ENCODE measurements at places on chromosomes 6 and 20.

DNA sequence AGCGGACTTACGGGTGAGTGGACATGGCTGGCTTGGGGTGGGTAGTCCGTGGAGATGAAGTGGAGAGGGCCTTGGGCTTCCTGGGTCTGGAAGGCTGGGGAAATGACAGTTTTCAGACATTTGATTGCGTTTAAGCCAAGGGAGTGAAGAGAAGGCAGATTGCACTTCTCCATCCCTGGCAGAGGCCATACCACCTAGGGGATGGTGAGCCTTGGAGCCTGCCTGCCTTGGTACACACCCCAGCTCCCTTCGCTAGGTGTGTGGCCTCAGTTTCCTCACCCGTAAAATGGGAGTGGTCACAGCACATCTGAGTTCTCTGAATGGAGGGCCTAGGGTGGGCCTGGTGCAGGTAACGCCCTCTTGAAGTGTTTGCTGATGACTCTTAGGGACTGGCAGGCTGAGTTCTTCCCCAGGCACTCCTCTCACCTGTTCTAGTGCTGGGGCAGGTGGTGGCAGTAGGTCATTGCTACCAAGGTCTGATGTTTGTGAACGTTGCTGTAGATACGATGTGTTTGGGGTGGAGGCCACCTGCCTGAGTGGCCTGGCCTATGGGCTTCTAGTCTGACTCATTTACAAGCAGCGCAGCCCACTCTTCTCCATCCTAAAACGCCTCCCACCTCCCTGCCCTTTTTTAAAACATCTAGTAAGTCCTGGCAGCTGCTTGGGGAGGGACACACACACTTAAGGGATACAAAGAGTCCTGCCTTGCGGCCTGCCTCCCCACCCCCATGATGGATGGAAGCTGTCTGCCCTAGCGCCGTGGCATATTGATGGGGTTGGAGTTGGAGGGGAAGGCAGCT lies 2.3 kb downstream of the RBM38 start:
- no peak for DNase-seq

DNA sequence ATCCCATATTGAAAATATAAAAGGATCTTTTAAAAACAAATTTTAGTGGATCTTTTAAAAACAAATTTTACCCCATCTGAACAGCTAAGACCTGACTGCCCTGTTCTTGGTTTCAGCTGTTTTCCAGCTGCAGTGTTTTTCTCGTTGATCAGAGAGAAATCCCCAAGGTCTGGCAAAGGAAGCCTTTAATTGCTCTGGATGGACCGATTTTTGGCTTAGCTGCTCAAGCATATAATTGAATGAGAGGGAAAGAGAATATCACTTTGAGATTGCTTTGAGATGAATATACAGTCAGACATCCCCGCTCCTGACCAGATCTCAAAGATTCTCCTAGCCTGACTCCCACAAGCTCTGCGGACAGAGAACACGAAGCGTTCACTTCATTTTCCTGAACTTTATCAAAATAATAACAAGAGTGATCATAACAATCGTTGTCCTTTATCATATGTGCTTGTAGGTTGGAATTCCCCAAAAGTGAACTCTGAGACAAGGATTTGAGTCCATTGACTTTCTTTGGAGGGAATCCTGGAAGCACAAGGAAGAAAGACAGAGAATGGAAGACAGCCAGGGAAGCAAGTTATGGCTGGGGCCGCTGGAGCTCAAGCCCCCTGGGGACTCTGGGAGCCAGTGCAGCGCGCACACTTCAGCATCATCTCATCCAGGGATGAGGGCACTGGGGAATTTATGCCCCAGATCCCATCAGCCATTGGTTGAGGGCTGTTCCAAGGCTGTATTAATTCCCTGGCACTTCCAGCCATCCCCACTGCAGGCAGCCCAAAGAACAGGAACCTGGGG lies 101.3 kb downstream of the SNX5 start:
- no peak for DNase-seq

DNA sequence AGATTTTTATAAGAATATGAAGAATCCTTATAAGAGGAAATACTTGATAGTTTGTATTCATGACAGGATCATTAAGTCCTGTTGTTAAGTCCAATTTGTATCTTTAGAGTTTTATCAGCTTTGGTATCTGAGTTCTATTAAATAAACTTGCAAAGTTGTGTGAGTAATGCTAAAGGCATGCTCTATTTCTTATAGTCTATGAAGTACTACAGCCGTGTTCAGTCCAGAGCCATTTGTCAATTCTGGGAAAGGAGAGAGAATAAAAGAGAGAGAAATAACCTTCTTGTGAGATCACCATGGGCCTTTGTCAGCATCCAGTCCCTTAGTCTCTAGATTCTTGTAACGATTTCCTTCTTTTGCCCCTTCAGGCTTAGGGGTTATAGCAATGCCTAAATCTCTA lies 181.2 kb upstream of the POU3F2 start:
- no peak for DNase-seq

- peak; percentile 93 for DNase-seq
These were observed 3.5 kb downstream of the FOXO3 start for GRCh38 chr6:108564178-108564577.

- DNase-seq: no peak
These were observed 29.6 kb downstream of the ZC3H12D start for GRCh38 chr6:149455031-149455732.

DNA sequence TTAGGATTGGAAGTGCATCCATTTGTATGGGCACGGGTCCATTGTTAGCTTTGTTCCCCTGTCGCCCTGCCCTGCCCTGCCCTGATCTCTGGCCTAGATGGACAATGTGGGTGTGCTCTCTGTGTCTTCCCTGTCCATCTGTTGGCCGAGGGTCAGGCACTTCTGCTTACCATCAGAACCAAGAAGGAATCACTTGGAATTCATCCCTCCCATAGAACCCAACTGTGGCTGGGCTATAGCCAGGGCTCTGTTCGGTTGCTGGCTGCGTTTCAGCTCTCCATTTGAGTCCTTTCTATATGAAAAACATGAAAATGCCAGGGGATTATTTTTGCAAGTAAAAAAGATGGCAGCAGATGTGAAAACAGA lies 26.6 kb upstream of the TULP4 start:
- DNase-seq: no peak

GRCh38 chr6:6685249-6686040 lies 96.9 kb downstream of the LY86 start:
- DNase-seq: no peak

DNA sequence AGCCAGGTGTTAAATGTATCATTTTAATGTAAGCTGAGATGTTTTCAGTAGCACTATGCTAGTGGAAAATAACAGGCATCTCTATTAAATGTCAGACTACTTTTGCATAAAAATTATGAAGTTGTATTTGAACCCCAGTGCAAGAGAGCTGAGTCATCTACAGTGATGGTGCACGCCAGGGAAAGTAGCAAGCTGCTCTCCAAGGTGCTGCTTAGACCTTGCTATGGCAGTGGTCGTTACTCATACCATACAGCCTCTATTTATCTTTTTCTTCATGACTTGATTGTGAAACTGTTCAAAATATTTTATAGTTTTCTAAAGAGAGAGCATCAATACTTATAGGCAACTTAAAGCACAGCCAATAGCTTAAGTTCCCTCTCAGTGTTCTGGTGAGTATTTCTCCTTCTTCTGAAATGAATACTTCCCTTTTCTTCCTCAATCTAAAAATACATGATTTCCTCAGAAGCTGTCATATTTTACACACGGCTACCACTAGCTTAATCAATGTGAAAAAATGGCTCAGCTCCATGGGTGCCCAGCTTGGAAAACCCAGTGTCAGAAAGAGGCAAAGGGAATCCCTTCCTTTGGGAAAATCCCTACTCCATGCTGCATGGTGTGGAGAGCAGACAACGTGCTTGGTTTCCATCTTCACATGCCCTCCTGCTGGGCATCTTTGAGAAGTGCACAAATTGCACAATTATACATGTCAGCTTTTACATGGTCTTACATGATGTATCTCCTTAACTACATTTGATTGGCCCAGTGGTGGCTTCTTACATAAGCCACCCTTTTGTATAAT lies 105.6 kb downstream of the ELOVL4 start:
- DNase-seq: no peak

- DNase-seq: no peak
These were observed 136.4 kb downstream of the GPR63 start for GRCh38 chr6:96700915-96701314.

DNA sequence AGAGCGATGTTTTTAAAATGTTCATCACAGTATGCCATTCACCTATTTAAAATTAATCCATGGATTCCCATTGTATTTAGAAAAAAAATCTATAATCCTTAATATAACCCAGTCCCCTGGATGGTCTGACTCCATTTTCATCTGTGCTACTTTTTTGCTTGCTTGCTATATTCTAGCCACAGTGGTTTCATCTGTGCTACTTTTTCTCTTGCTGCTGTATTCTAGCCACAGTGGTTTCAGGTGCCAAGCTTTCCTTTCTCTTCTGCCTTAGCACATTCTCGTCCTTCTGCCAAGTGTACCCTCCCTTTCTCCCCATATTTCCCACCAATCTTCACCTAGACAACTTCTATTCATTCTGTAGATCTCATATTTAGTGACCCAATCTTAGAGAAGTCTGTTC lies 33.3 kb upstream of the SOX4 start:
- DNase-seq: no peak

DNA sequence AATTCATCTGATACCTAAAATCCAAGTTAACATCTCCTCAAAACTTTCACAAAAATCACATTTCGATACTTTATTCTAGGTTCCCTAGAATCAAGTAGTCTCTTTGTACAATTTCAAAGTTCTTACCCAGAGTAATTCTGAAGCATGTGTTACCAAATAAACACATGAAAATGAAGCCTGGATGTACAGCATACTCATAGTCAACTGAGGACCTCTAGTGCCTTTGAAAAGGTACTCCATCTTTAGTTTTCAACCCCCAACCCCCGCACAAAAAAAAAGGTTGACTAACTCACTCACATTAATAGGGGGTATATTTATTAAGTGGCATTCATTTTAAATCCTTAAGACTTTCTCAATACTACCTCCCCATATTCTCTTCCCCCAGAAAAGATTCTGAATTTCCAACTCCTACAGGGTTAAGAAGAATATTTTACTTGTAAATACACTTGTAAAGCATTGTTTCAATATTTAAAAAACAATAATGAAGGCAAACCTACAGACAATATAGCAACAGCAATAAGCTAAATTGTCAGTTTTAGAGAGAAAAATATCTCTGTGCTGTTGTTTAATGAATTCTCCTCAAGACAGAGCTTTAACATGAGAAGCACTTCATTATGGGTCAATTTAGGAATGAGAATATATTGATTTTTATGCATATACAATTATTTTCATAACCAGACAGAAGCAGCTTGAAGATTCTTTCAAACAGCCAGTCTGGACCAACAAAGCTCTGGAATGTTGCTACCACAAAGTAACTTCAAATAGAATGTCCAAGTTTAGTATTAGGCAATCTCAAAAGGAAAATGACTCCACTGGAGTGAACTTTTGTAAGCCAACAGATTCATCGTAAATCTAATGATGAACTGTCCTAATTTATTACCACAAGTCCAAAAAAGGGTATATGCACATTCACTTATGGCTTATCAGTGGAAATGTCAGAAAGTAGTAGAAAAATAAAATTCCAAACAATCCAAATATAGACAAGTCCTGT lies 3.3 kb downstream of the PLN start:
- DNase-seq: peak; percentile 47

GRCh38 chr6:111832833-111833418 lies 40.3 kb downstream of the FYN start:
- no peak for DNase-seq

DNA sequence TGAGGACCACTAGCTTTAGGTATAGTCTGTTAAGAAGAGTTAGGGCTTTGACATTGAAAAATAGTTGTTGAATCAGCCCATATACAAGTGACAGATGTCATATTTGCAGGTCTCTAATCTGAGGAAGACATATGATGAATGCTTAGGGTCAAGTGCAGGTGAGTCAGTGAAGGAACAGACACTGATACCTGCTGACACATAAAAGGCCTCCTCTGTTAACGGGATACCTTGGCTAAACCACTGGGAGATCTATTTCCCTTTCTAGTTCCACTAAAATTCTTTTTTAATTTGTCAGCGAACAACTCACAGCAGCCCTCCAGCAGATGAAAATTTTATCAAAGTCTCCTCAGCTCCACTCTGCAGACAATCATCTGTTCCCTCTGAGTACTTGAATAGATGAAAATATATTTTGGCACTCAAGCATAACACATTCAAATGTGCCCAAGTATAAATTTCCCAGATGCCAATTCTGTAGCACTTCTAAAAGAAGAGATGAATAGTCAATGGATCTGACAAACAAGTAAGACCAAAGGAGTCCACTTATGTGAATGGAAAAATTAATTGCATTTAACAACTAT lies 154.0 kb downstream of the KIF16B start:
- DNase-seq: no peak

- DNase-seq: no peak
These were observed 304.9 kb upstream of the PRDM1 start for GRCh38 chr6:105781248-105781647.

- no peak for DNase-seq
These were observed 79.0 kb upstream of the ZNF217 start for GRCh38 chr20:53672484-53673129.

DNA sequence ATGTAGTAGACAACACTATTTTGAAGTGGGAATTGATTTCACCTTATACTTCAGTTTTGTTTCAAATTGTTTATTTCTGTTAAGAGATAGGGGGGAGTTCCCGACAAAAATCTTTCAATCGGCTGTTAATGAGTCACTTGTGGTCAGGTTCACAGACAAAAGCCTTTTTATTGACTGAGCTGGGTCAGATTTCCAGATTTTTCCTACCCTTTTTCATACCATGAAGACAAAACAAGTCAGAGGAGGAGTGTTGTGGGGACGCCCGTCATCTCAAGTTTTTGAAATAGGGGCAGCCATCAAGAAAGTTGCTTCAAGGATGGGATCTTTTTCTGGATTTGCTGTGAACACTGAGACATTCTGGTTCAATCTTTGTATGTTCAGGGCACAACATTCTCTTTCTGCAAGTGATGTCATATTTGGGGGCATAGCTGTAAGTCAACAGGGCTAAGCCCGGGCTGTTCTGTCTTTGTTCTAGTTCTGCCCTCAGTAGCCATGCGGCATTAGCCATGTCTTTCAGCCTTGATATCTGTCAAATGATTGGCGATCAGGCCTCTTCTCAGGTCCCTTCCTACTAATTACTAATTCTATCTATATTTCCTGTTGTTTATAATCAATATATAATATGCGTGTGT lies 496.0 kb upstream of the MARCKS start:
- peak; percentile 89 for DNase-seq

DNA sequence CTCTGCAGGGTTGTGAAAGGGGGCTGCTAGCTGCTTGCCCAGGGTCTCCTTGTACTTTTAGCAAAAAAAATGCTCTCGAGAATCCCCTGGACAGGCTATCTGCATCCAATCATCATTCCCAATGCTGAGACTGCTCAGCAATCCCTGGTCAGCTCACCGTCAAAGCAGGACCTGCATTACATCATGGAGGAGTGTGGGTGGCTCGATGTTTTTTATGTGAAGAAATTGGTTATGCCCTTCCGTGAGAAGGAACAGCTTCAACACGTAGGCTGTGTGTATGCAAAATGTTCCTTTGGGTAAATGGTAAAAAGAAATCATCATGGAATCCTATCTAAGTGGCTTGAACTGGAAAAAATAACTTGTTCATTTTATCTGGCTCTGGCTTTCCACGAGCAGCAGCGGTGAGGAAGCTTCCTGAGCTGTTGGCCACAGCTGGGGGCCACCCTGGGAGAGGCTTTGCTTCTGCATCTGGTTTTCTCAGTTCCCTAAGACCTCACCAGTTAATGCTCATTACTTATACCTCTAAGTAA lies 111.4 kb downstream of the FYN start:
- DNase-seq: no peak

- DNase-seq: no peak
These were observed 32.5 kb downstream of the CST2 start for GRCh38 chr20:23794065-23794464.

GRCh38 chr6:125819535-125820326 lies 29.0 kb downstream of the NCOA7 start:
- no peak for DNase-seq

All from non-pigmented ciliary epithelial cell (primary cell).